ENCODE measurements at places on chromosomes 13 and 19.
A peak's percentile ranks its signal among the peaks of the same experiment; 100 is the strongest.

DNA sequence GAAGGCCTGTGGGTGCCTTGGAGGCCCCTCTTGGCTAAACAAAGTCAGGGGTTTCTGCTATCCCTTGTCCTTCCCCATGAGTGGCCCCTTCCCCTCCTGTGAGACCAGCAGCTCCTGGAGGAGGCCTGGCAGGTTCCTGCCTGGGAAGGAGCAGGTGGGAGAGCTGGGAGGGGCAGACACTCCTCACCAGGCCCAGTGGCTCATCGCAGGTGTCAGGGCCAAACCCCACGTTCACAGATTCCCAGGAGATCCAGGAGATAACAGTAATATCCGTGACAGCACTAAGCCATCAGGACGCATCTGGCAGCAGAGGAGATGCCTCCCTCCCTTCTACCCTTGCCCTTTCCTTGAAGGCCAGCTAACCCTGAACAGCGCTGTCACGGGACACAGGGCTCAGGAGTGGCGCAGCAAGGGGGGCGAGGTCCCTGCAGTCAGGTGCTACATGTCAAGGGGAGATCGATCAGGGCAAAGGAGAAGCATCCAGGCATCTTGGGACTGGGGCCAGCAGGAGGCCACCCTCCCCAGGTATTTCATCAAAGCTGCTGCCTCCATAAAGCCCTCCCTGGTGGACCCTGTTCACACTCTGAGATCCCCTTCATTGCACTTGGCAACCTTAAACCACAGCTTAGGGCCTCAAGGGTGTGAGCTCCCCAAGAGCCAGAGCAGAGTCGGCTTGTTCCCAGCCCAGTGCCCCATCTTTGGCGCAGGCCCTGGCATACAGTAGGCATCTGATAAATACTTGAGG is 4.8 kb downstream of the CEBPA start:
- DNase-seq, result no peak

GRCh38 chr19:11096210-11096841 is 7.1 kb downstream of the LDLR start:
- DNase-seq, result no peak

DNA sequence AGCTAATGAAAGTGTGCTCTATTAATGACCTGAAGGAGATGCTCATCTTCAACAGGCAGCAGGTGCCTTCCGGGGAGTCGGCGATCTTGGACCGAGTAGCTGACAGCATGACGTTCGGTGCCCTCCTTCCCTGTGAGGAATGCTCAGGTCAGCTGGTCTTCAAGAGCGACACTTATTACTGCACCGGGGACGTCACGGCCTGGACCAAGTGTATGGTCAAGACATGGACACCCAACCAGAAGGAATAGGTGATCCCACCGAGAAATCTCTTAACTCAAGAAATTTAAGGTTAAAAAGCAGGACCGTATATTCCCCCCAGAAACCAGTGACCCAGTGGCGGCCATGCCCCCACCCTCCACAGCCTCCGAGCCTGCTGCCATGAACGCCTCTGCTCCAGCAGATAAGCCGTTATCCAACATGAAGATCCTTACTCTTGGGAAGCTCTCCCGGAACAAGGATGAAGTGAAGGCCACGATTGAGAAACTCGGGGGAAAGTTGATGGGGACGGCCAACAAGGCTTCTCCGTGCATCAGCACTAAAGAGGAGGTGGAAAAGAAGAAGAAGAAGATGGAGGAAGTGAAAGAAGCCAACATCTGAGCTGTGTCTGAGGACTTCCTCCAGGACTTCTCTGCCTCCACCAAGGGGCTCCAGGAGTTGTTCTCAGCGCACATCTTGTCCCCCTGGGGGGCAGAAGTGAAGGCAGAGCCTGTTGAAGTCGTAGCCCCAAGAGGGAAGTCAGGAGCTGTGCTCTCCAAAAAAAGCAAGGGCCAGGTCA is 22.8 kb upstream of the ANKRD10 start:
- DNase-seq, result no peak

DNA sequence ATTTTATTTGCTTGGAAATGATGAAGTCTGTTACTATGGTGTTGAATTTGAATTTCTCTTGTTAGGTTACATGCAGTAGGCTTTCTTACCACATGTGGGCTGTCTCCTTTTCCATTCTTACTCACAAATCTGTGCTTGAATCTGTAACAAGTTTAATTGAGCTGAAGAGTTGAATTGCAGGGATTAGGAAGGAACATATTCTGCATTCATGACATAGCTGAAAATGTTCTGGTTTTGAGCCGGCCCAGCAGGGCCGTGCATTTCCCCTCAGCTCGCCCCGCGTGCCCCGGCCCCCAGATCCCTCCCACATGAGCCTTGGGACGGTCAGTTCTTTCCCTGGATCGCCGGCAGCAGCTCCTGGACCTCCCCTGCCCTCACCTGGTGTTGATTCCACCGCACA is 28.1 kb downstream of the TFDP1 start:
- no peak for DNase-seq

DNA sequence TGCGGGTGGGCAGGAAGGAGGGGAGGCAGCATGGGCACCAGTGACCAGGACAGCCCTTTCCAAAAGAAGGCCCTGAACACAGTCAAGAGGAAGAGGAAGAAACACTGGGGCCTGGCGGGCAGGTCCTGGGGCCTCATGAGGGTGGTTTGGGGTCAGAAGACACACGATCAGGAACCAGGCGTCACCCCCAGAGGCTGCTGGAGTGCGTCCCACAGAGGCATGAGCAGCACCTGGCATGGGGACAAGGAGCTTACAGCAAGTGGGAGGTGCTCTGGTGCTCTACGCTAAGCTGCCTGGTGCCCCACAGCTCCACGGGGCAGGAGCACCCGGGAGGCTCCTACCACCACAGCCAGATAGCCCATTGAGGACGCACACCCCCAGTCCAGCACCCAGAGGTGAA is 20.0 kb downstream of the ELL start:
- DNase-seq, result no peak

DNA sequence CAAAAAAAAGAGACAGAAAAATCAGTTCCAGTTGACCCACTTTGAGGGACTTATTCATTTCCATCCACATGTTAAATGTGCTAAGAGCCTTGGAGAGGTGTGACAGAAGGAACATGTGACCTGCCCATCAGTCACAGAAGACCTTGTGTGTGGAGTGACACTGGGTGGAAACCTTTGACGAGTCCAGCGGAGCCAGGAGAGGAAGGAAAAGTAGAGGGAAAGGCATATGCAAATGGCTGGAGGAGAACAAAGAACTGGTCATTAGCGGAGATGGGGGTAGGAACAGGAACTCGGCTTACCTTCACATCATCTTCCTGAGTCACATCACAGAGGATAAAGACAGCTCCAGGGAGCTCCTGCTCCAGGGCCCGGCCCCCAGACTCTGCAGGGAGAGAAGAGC is 2.3 kb downstream of the HSD17B14 start:
- no peak for DNase-seq

GRCh38 chr13:21541980-21542379 is 62.0 kb downstream of the MICU2 start:
- DNase-seq, result no peak

DNA sequence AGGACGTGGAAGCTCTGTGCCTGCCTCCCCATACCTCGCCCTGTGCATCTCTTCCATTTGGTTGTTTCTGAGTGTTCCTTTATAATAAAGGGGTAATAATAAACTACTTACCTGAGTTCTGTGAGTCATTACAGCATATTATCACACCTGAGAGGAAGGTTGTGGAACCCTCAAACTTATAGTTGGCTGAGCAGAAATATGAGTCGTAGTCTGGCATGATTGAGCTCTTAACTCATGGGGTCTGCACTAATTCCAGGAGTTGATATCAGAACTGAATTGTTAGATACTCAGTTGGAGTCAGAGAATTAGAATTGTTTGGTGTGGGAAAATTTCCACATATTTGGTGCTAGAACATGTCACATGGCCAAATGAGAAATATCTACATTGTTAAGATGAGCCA is 52.4 kb upstream of the HTR2A start:
- DNase-seq, result no peak

GRCh38 chr13:90867336-90867683 is 480.2 kb upstream of the MIR17HG start:
- peak; percentile 33 for DNase-seq

GRCh38 chr13:80399340-80400163 is 58.6 kb upstream of the SPRY2 start:
- DNase-seq, result no peak

GRCh38 chr19:51784922-51785690 is 9.9 kb upstream of the FPR3 start:
- DNase-seq, result no peak

DNA sequence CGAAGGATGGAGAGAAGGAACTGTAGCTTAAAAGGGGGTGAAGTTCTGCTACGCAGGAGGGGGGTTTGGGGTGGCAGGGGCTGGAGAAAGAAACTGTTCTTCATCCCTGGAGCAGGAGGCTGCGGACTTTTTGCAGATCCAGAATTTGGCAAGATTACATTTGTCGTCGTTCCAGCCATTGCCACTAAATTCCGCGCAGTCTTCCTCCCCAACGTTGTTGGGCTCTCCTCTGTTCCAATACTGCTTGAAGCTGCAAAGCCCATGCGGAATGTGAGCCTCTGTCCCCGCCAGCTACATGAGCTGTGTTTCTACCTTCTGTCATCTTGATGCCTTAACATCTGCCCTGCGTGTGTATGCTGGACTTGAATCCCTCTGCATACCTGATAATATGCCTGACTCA is 4.3 kb downstream of the CD209 start:
- no peak for DNase-seq

DNA sequence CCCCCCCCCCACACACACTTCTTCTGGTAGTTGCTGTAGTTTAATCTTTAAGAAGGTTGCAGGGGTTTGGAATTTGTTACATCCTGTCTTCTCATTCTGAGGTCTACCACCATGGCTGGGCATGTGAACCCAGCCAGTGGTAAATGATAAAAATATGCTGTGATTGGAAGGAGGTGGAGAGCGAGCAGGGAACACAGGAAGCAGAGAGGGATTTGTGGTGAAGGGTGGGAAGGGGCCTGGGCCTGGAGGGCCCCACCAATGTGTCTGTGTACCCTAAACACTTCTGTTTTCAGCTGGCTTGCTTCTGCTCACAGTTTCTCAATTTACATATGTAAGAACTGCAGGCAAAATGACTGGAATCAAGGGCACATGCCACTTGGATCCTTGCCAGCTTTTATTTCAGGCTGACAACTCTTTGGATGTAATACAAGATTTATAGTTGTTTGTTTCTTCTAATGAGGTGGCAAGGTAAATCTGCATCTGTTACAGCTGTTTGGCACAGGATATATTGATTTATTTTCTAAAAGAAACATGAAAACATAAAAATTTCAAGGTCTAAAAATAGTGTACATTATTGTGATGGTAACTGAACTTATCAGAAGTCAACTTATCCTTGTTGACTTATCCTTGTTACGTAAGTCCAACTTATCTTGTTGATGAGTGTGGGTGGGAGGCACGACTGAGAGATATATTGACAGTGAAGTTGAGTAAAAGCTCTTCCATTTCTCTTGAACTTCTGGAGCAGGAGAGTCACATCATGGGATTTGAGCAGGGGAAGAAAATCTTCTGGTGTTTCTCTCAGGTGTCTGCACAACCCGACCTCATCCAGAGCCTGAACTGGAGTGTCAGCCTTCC is 313.2 kb downstream of the SHISA2 start:
- no peak for DNase-seq

DNA sequence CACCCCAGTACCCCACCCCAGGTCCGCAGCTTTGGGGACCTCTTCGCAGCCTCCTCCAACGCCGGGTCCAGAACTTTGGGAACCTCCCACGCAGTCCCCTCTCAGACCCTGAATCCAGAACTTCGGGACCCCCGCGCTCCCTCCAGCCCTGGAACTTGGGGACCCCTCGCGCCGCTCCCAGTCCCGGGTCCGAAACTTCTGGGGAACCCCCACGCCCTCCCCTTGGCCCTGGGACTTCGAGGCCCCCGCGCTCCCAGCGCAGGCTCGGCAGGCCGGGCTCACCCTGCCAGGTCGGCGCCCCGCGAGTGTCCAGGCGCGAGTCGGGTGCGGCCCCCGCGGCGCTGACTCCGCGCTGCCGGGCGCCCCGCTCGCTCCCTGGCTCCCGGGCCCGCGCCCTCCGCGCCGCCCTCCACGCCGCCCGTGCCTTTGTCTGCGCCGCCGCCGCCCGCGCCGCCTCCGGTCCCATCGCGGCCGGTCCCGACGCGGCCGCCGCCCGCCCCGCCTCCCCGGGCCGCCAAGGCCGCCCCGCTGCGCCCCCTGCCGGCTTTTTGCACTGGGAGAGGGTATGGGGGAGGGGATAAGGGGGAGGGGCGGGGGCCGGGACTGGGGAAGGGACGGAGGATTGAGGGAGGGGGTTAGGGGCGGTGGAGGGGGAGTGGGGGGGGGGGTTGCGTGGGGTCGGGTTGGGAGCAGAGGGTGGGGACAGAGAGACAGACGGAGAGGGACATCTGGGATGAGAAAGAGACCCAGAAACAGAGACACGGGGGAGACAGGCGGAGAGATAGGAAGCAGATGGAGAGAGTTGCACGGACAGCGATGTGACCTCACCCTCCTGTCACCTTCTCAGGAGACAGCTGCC is at the start of gene HOMER3:
HOMER3 (minus strand) TSS at position 449 of the 859 bp plus-strand sequence. CDS start 2,235 bp downstream, outside the sequence.
- DNase-seq, result no peak

GRCh38 chr13:60260440-60260839 is 96.7 kb upstream of the DIAPH3 start:
- DNase-seq, result no peak

Measured in HCT116 (cell line).